ENCODE measurements at places on chromosomes 5 and 9.

DNA sequence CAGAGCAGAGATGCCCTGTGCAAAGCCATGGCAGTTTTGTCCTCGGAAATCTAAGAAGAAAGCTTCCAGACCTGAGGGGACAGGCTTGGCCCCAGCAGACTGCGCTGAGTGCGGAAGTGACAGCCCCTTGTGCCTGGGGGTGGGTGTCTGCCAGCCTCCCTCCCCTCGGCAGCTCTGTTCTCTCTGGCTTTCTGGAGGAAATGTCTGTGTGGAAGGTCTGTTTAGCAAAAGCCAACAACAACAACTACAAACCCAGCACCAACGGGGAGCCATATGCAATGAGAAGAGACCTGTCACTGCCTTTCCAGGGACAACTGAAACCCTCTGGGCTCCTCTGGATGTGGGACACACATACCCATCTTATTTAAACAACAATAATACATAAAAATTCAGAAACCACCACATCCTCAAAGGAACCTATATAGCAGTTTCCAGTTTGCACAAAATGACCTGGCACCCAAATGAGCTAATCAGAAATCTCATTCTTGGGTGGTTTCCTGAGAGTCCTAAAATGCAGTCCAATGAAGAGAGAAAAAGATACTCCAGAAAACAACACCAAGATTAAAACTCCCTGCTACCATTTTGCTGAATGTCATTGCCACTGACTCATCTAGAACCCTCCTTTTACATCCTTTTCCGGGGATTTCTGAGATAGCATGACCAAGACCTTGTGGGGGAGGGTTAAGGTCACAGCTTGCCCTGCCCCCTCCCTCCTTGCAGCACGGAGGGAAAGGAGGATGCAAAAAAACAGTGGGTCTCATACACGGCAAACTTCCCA lies 97.7 kb downstream of the AK8 start:
- DNase-seq = no peak

DNA sequence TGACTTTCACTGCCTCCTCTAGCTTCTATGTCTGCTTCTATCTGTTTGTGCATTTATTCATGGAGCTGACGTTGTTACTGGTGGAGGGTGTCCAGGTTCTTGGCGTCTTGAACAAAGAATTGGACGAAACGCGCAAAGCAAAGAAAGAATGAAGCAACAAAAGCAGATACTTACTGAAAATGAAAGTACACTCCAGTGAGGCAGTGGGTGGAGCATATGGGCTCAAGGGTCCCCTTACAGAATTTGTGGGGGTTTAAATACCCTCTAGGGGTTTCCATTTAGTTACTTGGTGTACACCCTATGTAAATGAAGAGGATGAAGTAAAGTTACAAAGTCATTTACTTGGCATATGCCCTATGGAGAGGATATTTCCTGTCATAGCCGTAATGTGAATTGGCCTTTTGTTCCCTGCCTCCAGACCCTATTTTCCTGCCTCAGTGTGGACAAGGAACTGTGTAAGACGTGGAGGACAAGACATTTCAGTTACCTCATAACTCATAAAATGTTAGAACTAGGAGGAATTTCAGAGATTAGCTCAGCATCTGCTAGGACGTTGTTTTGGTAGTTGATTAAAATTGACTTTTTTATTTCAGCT lies 3.1 kb downstream of the POLR3G start:
- DNase-seq = no peak

DNA sequence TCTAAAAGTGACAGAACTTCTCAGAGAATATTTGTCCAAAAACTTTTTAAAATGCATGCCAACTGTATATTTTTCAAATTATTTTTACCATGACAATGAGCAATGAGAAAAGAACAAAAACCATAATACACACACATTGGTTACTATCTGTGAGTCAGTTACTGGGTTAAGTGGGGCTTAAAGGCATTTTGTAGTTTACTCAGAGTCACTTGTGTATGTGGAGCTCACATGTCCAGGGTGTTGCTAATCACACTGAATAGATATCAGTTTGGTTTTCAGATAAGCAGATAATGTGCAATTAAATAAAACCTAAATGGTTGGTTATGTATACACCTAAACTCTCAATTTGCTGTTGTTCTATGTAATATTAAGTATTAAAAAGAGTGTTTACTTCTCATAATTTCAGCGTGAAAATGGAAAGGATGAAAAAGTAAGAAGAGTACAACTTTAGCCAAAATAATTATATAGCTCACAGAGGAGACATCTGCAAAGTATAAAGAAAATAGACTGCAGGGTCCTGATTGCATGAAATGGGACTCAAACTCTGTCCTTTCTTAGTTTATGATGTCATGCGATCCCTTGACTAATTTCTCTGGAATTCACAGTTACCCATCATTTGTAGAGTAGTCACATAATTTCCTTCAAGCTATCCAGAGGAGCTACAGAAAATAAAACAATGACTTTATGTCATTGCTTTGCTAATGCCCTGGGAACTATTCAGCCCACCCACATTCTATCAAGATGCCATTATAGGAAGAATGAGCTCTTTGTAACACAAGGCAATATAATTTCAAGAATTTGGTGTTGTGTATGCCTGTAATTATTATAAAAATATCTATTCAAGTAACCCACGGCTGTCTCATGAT lies 388.0 kb upstream of the ZNF608 start:
- DNase-seq = no peak

GRCh38 chr5:133321833-133322420 lies 270.1 kb downstream of the HSPA4 start:
- DNase-seq = no peak

DNA sequence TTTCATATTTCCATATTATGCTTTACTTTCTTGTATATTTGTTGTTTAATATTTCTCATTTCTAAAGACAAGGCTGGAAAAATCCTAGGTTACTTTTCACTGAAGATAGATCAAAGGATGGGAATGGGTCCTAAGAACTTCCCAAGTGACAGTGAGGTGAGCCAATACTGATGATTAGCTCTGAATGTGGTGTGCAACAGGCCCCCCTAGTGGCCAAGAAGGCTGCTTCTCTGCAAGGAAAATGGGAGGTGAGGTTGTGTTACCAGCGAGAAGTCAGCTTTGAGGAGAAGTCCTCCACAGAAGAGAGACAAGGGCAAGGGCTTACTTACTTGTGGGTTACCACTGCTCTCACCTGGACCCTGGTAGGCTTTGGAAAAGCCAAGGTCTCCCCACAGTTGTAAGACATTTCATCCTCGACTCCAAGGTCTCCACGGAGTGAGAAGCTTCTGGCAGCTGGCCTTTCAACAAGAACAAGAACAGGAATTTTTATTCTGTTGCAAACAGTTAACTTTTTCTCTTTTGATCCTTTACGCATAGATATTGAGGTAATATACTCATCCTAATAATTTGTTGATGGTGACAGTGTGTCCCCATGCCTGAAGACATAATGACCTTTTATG lies 69.9 kb downstream of the MAMDC2 start:
- DNase-seq = no peak

GRCh38 chr9:35743452-35743851 lies 5.6 kb downstream of the GBA2 start:
- DNase-seq = no peak

- peak; percentile 67 for DNase-seq
Measured at GRCh38 chr9:128927731-128928411, 7.1 kb downstream of the PHYHD1 start.

DNA sequence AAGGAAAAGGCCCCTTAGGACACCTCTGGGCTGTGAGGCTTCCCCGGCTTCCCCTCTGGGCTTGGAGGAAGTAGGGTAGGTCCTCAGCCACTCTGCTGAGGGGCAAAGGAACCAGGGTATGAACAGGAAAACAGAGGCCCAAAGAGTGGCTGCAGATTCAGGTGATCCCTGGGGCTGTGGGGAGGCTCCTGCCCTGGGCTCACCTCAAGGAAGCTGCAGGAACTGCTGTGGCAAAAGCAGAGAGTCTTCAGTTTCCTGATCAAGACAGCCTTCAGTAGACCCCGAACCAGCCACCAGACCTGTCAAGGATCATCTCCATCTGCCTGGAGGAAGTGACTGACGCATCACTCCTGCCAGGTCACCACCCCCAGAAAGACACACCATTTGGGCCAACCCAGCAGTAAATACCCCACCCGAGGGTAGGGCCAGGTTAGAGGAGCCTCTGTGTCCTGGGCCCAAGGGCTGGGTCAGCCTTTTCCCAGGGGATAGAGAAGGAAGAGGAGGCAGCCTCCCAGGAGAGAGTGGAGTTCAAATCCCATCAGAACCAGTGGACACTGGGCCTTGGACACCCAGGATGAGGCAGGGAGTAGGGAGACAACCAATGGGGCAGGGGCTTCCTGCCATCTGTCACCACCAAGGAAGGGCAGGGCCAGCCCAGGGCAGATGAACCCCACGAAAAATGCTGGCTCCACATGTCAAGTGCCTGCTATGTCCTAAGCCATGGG lies 5.8 kb upstream of the ST6GALNAC6 start:
- DNase-seq = no peak

- DNase-seq = no peak
Measured at GRCh38 chr5:113823696-113824095, 310.2 kb downstream of the YTHDC2 start.

DNA sequence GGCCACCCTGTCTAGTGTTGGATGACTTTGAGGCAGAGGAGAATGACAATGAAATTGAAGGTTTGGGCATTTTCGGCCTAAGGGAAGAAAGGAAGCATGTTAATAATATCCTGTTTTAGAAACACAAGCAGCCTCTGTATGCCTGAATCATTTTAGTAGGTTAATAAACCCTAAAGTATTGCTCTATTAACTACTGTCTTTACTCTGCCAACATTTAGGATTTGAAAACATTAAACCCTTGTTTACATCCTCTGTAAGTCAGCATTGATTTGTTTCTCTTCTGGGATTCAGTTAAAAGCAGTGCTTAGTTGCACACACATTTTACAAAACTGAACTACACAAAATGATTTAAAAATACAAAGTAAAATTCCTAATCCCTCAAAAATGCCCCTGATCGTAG lies 358.9 kb downstream of the ARRDC3 start:
- DNase-seq = no peak

GRCh38 chr9:111186021-111186530 lies 143.9 kb downstream of the OR2K2 start:
- DNase-seq = no peak

Measured in NCI-H2171 (cell line).